ENCODE measurements at places on chromosomes 5 and 9.

DNA sequence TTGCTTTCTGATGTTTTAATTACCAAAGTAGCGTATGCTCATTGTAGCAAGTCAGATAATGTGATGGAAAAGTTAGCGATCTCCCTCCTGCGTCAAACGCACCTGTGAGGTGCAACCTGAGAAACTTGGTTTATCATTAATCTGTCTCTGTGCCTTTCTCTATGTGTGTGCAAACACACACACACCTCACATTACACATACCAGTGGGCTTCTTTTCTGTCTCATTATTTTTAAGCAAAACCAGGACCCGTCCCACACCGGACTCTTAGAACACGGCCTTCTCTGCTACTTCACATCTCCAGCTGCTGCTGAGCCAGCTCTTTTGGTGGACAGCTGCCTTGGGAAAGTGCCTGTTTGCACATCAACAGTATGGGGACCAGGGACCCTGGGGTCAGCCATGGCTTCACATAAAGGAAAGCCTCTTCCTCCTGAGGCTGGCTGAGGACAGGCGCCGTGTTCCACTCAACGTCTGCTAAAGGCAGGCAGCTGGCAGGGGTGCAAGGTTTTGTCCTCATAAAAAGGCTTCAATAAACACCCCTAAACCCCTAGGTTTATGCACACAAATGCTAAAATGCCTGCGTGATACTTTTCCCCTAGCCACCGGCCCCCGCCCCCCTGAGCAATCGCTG, 44.2 kb downstream of the MRPL36 start:
- DNase-seq = no peak

- DNase-seq = no peak
Observed at GRCh38 chr5:171592076-171592475, 172.6 kb downstream of the FGF18 start.

- no peak for DNase-seq
Observed at GRCh38 chr9:126515001-126515872, 98.5 kb upstream of the LMX1B start.

GRCh38 chr5:96880444-96881164, 4.3 kb downstream of the ERAP2 start:
- DNase-seq = peak; percentile 76

- no peak for DNase-seq
Observed at GRCh38 chr5:175657593-175658271, at the start of gene HRH2. HRH2 (plus strand) TSS chr5:175658071; CDS start chr5:175683234, 25,163 bp downstream.

GRCh38 chr5:43137326-43137725, 16.6 kb downstream of the ZNF131 start:
- no peak for DNase-seq

DNA sequence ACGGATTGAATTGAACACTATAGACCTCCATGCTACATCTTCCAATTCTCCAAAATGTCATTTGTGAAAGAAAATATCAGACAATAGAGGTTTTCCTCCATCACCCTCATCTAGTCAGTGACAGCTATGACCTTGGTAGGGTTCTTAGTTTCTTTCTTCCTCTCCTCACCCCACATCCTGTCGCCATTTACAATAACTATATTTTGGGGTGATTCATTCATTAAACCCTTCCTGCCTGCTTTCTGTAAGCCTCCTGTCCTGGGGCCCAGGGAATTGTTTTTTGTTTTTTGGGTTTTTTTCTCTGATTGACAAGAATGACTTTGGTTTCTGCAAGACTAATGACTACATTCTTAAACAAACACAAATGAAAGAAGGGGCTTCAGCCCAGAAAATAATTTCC, 82.6 kb downstream of the PRELID2 start:
- no peak for DNase-seq

DNA sequence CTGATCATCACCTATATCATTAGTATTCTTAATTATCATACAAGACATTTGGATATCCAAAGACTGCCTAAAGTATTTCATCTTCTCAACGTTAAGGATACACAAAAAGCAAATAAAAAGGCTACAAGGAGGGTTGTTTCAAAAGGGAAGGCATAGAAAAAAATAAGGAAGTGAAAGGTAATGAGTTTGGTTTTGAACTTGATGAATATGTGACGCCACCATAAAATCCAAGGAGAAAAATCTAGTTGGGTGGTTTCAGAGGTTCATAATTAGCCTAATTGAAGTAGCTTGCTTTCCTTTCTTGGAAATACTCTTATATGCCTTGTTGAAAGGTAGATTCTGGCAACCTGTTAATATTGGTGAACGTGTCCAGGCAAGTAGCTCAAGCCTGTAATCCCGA, 96.1 kb upstream of the SGCD start:
- DNase-seq = no peak

GRCh38 chr5:178668579-178668978, 41.7 kb upstream of the CLK4 start:
- DNase-seq = no peak

DNA sequence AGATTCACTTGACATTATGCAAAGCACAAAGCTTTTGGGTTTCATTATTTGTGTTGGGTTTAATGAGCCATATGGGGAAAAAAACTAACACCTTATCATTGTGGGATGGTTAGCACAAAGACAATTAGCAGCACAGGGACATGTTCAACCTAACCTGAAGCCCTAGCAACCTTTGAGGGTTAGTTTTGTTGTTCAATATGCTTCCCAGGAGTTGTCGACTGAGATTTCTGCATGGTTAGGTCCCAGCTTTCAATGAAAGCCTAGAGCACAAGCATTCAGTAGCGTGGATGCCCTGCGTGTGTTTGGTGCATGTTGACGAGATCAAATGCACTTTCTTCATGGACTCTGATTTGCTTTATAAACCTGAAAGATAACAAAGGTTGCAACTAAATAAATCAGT, 565.2 kb upstream of the TLE4 start:
- no peak for DNase-seq

DNA sequence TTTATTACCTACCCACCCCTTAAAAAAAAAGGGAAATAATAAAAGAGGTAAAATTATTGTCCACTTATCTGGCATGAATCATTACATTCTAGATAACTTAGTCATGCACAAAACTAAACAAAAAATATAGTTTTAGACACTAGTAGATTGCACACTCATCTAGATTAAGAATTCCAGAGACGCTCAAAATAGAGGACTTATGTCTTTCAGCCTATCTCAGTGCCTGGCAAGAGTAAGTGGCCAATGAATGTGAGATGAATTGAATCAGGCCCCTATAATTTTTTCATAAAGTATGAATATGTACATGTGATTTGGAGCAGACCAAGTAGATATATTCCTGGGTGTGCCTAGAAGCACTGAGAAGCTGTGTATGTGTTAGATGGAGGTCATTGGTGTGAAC, 2.0 kb upstream of the RXFP3 start:
- DNase-seq = peak; percentile 28

- DNase-seq = no peak
Observed at GRCh38 chr5:169870211-169870610, 110.1 kb downstream of the INSYN2B start.

DNA sequence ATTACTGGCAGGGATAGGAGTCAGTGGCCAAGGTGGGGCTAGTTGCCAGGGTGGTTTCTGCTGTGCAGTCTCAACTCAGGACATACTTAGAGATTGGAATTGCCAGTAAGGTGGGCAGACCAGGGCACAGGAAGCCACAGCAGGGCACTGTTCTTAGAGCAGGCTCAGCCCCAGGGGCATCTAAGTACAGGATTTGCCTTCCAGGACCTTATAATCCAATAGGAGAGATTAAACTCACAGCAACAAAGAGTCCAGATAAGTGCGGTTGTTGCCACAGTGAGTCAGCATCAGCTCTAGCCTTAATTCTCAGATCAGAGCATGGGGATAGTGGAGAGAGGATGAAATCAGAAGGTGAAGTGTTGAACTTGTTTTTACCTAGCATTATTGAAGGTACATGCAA, 265.8 kb upstream of the TRPC7 start:
- no peak for DNase-seq

DNA sequence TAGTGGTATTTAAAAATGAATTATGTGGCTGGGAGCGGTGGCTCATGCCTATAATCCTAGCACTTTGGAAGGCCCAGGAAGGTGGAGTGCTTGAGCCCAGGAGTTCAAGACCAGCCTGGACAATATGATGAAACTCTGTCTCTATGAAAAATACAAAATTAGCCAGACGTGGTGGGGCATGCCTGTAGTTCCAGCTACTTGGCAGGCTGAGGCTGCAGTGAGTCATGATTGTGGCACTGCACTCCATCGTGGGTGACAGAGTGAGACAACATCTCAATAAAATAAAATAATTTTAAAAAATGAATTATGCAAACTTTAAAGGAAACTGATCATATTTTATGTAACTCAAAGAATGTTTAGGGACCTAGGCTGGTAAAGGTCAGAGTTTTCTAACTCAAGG, 310.8 kb upstream of the DMRT1 start:
- peak; percentile 34 for DNase-seq

- peak; percentile 90 for DNase-seq
Observed at GRCh38 chr9:115204904-115205453, 87.0 kb upstream of the TNC start.

- no peak for DNase-seq
Observed at GRCh38 chr5:156715287-156715686, 134.8 kb upstream of the PPP1R2B start.

DNA sequence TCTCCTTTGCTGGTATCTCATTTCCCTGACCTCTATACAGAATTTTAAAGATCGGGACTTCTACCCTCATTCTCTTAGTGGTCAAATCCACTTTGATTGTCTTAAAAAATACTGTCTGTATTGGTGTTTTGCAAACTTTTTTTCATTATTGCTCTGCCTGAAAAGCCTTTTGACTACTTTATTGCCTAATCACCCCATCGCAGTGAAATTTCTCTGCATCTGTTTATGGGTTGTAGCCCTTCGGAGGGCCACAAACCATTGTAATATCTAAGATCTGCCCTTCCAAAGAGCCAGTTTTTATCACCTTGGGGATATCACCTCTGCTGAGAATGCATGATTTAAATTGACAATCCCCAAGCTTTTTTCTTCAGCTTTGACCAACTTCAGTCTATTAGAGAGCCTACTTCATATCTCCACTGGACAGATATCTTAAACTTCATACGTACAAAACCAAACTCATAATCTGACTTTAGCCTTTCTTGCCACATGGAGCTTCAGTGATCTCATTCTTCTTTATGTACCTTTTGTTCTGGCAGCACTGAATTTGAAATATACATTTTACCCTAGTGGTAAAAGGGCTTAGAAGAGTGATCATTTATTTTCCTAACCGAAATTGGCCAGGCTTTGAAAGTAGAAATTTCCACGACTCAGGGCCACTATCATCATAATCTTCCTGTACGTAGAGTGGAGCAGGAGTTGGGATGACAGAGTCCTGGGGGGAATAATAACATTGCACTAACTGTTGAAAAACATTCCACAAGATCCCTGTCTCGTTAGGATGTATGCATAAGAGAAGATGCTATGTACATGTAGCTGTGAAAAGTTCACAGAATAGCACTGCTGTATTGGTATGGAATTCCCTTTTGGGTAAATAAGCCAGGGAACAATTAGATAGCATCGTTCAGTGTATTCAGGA, 21.4 kb downstream of the KIF2A start:
- no peak for DNase-seq

DNA sequence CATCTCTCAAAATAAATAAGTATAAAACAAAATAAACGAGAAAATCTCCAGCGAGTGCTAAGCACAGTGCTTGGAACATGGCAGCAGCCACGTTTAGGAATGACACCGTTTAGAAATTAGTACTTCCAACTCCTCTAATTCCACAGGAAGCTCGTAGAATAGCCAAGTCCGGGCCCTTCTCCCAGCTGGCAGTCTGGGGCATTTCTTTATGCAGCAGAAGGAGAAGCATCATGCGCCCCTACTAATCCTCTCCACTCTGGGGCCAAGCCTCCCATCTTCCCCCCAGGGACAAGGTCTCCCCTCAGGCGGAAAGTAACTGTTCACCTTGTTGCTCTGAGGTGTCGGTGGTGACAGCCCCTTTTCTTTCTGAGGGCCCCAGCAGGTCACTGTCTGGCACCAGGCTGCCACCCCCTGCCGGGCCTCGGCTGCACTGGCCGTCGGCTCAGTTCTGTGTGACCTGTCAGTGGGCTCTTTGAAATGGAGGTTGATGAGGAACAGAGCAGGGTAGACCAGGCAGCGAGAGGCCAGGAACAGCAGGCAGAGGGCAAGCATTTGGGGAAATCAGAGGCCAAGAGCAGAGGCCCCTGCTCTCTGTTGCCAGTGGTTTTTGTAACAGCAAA, 113.5 kb upstream of the WWC1 start:
- no peak for DNase-seq

DNA sequence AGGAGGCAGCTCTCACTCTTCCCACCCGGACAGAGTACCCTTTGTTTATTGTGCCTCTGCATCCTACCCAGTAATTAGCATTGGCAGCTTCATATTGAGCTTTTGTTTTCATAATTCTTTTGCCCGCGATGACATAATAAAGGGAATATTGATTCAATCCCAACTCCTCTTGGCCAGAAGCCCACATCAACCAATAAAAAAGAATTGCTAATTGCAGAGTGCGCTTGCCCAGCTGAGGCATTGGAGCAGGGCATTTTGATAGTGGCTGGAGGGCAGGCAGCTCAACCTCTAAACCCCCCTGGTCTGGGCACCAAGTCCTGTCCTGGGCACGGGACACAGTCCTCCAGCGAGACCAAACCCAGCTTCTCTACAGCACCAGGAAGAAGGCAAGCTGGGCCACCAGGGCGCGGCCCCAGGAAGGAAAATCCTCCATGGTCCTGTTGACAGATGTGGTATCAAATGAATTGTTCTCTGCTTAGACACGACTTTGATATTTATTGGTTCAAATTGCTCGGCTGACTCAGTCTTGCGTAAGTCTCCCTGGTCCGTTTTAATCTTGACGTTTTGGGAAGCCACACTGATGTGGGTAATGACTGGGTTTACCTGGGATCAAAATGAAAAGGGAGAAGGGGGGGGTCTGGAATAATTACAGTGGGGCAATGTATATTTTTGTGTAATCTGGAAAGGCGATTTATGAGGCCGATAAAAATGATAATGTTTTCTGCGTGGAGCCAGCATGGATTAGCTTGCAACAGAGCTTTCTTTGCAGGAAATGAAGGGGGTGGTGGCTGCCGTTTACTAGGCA, 220.7 kb upstream of the MSX2 start:
- DNase-seq = peak; percentile 63

DNA sequence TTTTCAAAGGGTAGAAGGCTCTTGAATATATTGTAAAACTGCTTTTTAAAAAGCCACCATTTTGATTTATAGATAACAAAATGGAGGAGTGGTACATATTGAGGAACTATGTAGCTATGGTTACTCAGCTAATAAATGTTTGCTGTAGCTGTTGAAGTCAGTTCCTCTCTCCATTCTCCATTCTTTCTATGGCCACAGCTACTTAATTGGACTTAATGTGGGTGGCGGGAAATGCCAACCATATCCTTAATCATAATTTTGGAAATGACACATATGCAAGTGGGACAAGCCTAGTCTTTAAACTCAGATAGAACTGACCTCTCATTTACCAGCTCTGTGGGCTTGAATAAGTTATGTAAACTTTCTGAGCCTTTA, 10.6 kb downstream of the CDKN2A start:
- DNase-seq = no peak

- DNase-seq = no peak
Observed at GRCh38 chr5:100575815-100576214, 40.6 kb downstream of the FAM174A start.

DNA sequence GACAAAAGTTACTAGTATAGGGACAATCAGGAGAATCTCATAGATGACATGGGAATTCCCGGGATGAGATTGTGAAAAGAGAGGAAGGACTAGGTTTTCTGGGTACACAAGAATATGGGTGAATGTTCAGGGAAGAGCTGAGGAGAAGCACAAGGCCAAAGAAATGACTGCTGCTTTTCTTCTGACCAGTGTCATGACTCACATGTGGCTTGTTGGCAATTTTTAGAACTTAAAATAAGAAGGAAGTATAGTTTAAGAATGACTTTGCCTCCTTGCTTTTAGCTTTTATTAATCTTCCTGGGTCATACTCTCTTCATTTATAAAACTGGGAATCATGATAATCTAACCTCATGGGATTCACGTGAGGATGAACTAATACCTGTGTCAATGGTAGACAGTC, 652.4 kb upstream of the MEF2C start:
- DNase-seq = no peak
